ENCODE measurements at places on chromosomes 1 and 21.

DNA sequence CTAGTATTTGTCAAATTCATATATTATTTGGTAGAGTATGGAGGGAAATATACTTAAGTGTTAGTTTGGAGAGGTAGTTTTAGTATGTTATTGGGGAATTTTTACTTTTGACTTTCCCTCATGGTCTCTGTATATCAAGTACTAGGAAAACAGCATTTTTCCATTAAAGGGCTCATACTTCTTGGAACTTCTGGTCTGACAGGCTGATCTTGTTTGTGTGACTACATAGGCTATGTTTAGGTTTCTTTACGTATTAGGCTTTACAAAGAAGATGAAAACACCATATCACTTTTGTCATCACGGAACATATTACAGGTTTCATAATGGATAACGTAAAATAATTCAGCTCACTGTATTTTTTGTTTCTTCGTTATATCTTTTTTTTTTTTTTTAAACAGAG, 30.8 kb downstream of the POU2F1 start:
- DNase-seq: no peak

- DNase-seq: no peak
These were observed 1155.1 kb upstream of the ADGRL2 start for GRCh38 chr1:80645621-80646020.

- no peak for DNase-seq
These were observed 384.3 kb downstream of the SEC16B start for GRCh38 chr1:177585302-177586220.

GRCh38 chr1:11059155-11059967, 457 bp downstream of the SRM start:
- no peak for DNase-seq

GRCh38 chr21:26227130-26227529, 56.6 kb upstream of the APP start:
- no peak for DNase-seq

GRCh38 chr1:240577095-240577494, 34.9 kb downstream of the GREM2 start:
- DNase-seq: no peak

- no peak for DNase-seq
These were observed 2.5 kb downstream of the UBASH3A start for GRCh38 chr21:42406201-42406621.

DNA sequence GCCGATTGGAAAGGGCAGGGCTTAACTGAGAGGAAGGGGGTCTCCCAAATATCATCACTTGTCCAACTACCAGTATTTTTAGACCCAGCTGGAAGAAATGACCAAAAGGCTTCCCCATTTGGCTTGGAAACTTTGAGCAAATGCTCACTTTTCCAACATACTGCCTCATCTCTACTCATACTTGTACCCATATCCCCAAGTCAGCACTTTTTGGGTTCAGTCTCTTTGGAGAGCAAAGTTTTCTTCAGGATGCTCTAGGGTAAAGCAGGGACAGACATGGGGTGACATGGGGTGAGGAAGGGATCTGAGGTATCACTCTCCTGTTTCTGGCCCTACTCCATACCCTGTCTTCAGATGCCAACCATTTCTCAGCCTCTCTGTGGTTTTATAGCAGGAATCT, 27.2 kb downstream of the LRRN2 start:
- no peak for DNase-seq

DNA sequence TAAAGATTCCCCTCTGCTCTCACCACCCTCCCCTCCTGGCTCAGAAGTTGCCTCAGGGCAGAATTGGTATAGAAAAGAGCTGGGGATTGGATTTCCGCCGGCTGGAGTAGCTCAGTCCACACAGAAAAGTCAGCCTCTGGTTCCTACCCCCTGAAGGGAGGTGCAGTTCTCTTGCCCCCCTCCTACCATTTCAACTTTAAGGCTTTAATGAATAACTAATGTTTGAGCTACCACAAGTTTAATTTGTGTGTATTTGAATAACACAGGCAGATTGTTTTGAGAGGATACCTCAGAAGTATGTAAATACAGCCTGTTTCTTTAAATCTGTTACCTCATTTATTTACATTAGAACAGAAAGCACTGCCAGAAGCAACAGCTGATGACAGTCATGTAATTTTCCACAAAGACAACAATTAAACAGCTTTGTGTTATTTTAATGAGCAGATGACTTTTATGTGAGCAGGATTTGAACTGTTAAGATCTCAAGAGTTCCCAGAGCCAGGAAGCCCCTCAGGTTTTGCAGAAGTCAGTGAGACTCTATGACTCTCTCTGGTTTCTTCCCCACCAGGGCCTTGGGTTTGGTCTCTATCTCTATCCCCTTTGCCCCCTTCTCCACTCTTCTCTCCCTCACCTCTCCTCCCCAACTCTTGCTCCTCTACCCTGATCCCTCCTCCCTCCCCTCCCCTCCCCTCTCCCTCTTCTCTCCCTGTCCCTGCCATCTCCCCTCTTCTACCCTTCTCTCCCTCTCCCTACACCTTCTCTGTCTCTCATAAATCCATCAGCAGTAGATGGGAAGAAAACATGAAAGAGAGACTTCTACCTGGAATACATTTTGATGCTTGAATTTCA, 26.3 kb downstream of the DUSP10 start:
- DNase-seq: peak; percentile 77

- no peak for DNase-seq
These were observed 244.7 kb downstream of the PTPRU start for GRCh38 chr1:29481031-29481430.

GRCh38 chr21:27761623-27762022, 794.7 kb upstream of the ADAMTS5 start:
- DNase-seq: no peak

DNA sequence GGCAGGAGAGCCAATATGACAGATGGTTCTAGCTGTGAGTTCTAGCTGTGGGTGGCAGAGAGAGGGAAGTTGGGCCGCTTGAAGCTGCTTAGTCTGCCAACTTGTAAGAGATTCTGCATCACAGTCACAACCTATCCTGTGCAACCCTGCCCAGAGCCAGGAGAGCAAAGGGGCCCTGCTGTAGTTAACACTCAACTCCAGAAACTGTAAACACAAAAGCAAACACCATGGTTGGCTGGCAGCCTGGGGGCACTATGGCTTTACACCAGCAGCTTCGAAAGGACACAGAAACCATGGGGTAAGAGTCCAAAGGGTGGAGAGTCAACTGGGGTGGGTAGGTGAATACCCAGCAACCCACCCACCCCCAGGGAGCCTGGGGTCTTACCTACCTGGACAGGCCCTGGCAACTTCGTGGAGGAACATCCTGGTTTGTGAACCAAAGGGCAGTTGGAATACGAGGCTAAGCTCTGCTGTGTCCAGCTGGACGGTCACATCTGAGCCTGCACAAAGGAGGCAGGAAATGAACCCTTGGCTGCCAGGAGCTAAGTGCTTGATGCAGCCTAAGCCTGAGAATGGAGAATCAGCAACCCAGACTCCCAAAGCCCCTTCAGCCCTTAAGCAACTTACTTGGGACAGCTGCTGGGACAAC, 6.4 kb downstream of the INPP5B start:
- no peak for DNase-seq

- DNase-seq: peak; percentile 1
These were observed 77.5 kb downstream of the KCND3 start for GRCh38 chr1:111911776-111912515.

DNA sequence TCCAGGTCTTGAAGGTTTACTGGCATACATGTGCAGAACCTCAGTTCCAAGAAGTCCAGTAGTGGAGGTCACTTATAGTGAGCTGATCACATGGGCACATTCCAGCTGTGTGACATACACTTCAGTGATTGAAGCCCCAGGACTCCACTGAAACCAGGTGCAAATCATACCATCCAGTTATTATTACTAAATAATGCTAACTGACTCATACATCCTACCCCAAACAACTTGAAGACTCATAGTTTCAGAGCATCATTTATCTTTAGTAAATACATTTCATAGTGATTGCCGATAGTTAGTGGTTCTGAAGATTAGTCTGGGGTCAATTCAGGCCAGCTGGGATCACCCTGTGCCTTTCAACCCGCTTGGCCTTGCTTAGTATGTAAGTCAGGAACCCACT, 137.9 kb upstream of the UBE2U start:
- DNase-seq: peak; percentile 29

GRCh38 chr21:29342363-29342957, 43.7 kb downstream of the BACH1 start:
- peak; percentile 99 for DNase-seq

DNA sequence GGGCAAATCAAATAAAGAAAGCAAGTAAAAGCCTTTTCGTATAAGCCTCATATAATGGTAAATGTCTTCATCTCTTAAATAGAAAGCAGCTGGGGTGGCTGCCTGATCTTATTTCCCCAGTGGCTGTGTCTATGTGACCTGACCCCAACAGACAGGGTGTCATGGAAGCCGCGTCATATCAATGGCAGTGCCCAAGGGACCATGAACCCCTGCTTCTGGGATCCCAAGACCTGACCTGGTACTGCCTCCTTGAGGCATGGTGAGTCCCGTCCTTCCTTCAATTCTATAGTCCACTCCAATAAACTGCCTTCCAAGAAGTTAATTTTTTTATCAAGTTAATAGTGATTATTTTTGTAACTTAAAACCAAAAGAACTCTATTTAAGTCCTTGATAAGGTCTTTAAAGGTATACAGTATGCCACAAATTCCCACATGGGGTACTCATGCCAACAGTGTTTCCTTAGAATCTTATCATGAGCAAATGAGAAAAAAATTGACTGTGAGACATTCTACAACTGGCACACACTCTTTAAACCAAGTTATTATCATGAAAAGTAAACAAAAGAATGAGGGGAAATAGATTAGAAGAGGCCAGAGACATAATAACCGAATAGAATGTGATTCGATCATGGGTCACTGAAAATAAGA, 104.6 kb downstream of the ADSS2 start:
- no peak for DNase-seq
